ENCODE measurements at places on chromosomes 7 and 10.

DNA sequence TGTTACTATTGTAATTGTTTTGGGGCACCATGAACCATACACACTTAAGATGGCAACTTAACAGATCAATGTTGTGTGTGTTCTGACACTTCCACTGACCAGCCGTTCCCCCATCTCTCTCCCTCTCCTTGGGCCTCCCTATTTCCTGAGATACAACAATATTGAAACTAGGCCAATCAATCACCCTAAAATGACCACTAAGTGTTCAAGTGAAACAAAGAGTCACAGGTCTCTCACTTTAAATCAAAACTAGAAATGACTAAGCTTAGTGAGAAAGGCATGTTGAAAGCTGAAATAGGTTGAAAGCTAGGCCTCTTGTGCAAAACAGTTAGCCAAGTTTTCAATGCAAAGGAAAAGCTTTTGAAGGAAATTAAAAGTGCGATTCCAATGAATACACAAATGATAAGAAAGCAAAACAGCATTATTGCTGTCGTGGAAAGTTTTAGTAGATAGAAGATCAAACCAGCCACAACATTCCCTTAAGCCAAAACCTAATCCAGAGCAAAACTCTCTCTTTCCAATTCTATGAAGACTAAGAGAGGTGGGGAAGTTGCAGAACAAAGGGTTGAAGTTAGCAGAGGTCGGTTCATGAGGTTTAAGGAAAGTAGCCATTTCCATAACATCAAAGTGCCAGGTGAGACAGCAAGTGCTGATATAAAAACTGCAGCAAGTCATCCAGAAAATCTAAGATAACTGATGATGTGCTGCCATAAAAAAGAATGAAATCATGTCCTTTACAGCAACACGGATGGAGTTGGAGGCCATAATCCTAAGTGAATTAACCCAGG lies 90.6 kb downstream of the MTPN start:
- DNase-seq: no peak

- DNase-seq: no peak
These were observed 76.9 kb downstream of the ZNF248 start for GRCh38 chr10:37780536-37780935.

- no peak for DNase-seq
These were observed 387.3 kb upstream of the MGMT start for GRCh38 chr10:129079705-129080104.

- no peak for DNase-seq
These were observed 54.2 kb downstream of the ELFN1 start for GRCh38 chr7:1724118-1724910.

DNA sequence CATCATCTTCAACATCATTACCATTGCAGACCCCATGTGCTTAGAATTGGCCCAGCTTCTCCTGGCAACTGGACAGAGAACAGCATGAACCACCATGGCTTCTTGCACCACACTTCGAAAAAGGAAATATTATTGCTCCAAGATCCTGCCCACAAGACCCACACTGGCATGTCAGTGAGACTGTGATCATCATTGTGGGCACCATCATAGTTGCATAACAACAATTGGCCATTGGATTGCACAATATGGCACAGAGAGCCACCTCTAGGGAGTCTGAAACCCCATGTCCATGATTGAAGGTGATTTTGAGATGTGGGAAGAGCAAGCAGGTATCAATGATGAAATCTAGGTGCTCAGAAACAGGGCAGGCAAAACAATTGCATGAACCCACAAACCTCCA lies 918.9 kb downstream of the GRID1 start:
- no peak for DNase-seq

DNA sequence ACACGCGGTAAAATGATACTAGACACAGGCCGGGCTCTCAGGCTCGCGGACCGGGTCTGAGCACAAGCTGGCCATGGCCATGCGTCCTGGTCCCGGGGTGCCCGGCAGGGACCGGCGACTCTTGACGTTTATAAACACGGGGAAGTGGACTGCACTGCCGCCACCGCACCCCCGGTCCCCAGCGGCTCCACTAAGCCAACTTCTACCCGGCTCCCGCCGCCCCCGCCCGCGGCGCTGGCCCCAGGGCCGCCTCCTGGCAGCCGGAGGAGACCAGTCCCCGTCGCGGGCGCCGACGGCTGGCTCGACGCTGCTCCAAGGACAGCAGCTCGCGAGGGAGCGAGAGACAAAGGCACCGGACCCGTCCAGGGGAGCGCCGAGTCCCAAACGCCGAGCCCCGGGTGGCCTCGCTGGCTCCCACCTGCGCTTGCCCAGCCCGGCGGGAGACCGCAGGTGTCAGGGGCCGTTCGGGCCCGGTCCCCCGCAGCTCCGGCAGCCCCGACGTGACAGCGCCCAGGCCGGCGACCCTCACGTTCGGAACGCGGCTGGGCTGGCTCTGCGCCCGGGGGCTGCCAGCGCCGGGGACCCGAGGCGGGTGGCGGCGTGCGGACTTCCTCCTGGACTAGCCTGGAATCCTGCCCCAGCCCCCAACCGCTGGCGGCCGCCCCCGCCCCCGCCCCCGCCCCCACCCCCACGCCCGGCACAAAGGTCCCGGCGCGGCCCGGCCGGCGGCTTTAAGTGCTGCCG lies 517 bp downstream of the ITGB1 start:
- no peak for DNase-seq

DNA sequence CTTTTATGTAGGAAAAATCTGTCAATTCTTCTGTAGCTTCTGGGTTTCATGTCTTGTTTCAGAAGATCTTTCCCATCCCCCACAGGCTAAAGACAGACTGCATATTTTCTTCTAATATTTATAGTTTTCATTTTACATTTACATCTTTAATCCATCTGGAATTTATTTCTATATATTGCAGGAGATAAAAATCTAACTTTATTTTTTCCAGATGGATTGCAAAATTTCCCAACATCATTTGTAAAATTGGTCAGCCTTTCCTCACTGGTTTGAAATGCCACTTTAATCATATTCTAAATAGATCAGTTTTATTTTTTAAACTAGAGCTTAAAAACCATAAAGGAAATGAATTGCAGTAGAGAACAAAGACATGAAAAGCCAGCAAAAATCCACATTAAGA lies 46.9 kb downstream of the TMEM26 start:
- DNase-seq: no peak

- DNase-seq: no peak
These were observed 116.6 kb downstream of the NEURL1 start for GRCh38 chr10:103610083-103610472.

DNA sequence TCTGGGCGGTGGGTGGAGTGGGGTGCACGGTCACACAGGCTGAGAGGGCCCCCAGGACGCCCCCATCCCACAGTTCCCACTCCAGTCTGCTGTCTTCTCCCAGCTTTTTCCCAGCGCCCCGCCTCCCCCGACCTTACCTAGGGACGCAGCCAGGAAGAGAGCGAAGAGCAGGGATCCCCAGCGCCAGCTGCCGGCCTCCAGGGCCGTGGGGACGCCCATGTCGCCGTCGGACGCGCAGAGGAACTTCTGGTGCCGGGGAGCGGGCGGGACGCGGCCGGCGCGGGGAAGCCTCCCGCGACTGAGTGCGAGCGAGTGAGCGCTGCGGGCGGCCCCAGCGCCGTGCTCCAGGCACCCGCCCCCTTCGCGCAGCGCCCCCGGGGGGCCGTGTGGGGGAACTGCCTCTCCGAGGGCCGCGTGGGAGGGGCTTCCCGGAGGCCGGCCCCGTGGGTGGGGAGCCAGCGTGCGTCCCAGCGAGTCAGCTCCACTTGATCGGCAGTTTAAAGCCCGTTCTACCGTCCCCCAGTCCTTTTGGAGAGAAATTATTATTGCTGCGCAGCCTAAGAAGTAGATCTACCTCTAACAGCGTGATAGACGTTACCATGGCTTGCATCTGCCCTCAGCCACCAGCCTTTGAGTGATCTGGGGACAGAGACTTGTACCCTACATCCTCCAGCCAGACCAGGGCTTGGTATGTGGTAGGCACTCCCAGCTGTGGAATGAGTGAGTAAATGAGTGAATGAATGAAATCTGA lies at the start of gene VSIR:
VSIR (minus strand) TSS at position 300 of the 751 bp plus-strand sequence; CDS start at position 219, 81 bp downstream.
- DNase-seq: peak; percentile 96

- DNase-seq: no peak
These were observed 131.8 kb upstream of the CTTNBP2 start for GRCh38 chr7:118005026-118005425.
